ENCODE measurements at places on chromosomes 11 and 22.

- DNase-seq, result peak; percentile 58
Observed at GRCh38 chr22:22753526-22754267, 109.3 kb downstream of the GGTLC2 start.

- no peak for DNase-seq
Observed at GRCh38 chr11:74520316-74520715, 26.8 kb upstream of the LIPT2 start.

DNA sequence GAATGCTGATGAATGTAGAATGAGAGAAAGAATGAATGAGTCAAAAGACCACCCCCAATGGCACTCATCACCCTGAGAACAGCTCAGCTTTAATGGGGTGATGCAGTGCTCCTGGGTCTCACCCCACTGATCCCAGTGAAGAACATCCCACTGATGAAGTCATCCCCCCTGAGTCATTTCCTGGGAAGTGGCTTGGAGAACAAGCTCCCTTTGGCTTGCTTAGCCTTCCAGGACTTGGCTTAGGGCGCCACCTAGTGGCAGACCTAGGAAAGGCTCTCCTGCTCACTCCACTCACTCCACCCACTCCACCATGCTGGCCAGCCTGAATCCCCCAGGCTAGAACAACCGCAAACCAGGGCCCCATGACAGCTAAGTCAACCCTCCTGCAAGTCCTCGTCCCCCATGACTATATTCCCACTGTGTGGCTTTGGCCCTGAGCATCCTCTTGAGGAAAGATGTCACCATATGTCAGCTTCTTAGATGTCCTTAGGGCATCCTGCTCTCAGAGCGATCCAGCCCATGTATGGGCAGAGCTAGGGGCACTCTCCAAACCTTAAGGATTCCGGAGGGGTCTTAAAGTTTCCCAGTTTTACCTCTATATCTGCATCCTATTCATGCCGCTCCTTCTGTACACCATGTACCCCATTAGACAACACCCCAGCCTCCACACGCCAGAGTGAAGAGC lies 17.8 kb upstream of the TMPRSS13 start:
- DNase-seq, result peak; percentile 77

DNA sequence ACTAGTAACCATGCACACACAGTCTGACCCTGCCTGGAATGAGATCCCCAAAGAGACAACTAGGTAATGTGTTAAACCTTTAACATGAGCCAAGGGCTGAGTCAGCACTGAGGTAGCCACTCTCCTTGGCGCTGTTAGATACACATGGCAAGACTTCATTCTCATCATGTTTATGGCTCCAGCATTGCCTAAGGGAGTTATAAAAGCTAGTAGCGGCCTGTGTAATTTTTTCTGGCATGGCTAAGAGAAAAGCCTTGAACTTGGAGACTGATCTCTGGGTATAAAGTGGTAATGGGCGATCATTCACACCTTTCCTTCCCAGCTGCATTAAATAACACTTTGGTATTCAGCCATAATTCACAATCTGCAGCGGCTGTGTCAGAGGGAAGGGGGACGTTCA lies 779.7 kb upstream of the LRRC4C start:
- DNase-seq, result no peak

- DNase-seq, result no peak
Observed at GRCh38 chr11:105027678-105028077, 4.7 kb upstream of the CASP5 start.

GRCh38 chr22:32968746-32969145 lies 89.4 kb downstream of the SYN3 start:
- no peak for DNase-seq

DNA sequence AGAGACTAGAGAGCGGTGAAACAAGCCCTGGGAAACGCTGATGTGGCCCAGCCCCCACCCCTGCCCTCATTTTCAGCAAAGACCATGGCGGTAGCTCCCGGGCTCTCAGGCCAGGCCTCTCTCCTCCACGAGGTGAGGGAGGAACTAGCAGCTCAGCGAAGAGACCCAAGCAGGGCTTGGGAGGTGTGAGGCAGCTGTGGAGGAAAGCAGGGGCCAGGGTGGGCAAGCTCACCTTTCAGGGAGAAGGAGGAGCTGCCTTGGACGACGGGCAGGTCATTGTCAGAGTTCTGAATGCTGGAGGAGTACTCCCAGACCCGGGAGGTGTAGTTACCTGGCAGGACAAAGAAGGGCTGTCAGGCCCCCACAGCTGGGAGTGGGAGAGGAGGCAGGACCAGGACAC lies 19.9 kb downstream of the TRIM29 start:
- DNase-seq, result no peak

DNA sequence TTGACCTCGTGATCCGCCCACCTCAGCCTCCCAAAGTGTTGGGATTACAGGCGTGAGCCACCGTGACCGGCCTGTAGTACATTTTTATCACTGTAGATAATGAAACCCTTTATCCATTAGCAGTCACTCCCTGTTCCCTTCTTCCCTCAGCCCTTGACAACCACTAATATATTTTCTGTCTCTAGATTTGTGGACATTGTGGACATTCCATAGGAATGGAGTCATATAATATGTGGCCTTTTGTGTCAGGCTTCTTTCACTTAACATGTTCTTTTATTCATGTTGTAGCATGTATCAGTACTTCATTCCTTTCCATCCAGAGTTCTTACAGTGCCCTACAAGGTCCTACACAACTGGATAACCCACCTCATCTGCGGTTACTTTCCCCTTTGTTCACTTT lies 30.5 kb downstream of the RRM1 start:
- DNase-seq, result no peak

- DNase-seq, result peak; percentile 7
Observed at GRCh38 chr11:4626207-4627099, 10.8 kb upstream of the OR51D1 start.

DNA sequence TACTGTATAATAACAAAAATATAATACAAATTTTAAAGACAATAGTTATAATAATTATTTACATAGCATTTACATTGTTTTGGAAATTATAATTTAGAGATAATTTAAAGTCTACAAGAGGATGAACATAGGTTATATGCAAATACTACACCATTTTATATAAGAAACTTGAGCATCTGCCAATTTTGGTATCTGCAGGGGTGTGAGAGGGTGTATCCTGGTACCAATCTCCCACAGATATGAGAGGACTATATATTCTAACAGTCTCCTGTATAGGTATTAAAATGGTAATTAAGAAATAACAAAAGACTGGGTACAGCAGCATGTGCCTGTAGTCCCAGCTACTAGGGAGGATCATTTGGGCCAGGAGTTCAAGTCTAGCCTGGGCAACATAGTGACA lies 134.4 kb downstream of the APOL5 start:
- DNase-seq, result no peak

DNA sequence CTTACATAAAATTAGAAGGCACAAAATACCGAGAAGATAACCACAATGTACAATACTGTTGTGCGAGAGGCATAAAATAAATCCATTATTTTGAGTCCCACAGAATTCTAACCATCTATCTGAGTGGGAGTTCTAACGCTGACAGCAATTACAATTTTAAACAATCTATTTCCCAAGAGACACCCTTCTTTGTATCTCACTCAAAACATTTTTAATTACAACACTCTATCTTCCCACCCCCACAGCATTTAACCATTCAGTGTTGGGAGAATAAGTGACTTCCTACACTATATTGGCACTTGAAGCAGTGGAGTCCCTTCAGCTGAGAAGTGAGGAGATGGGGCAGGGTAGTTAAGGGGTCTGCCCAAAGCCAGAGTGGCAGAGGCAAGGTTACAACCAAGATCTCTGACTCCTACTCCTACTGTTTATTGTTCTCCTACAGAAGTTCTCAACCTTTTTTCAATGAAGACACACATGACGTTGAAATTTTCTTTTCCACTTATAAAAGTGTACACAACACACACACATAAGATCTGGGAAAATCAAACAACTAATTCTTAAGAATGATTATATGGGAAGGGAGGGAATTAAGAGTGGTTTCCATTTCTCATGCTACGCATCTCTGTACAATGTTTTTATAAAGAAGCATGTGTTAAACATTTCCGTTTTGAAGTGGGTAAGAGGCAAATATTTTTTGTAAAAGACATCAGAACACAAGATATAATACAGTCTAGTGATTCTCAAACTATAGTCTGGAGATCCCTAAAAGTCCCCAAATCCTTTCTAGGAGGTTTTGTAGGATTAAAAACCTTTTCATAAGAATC lies 10.9 kb downstream of the SLC25A17 start:
- DNase-seq, result no peak

DNA sequence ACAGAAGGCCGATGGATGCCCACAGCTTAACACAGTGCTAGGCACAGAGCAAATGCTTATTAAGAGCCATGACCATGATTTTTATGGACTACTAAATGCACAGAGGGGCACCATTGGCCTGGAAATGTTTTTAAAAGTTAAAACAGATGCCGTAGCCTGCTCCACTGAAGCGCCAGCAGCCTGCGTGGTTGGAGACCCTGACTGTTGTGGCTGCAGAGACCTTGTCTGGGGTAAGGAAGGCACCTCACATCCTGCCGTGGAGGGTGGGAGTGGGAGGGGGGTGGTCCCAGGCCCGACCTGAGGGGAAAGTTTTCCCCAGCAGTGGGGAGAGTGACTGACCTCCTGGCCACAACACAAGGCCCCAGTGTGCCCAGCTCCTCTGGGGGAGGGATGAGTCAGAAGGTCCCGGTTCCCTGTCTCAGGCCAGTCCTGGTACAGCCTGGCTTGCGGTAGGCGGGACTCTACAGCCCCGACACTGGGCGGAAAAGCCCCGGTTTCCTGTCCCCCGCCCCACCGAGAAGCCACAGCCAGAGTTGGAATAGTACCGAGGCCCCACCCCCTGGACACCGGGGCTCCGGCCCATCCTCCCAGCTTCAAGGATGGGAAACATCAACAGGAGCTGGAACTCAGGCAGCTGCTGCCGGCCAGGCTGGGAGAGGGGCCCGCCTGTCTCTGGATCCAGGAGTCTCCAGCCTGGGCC lies 7.0 kb downstream of the CHST1 start:
- no peak for DNase-seq

GRCh38 chr22:27609451-27609888 lies 192.1 kb downstream of the MN1 start:
- no peak for DNase-seq

DNA sequence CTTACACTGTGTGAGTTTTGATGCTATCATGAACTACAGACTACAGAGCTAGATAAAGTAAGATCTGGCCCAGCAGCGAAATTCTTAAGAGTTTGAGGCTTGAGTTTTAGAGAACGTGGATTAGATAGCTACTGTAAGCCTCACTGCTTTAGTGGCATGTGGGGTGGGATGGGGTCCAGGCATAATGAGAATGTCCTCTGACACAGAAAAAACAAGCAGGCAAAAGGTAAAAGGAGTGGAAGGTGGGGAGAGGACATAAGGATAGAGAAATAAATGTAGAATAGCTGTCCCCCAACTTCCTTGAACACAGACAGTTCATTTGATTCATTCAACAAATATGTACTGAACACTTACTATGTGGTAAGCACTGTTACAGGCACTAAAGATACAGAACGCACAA lies 324.5 kb upstream of the PITPNB start:
- DNase-seq, result no peak

DNA sequence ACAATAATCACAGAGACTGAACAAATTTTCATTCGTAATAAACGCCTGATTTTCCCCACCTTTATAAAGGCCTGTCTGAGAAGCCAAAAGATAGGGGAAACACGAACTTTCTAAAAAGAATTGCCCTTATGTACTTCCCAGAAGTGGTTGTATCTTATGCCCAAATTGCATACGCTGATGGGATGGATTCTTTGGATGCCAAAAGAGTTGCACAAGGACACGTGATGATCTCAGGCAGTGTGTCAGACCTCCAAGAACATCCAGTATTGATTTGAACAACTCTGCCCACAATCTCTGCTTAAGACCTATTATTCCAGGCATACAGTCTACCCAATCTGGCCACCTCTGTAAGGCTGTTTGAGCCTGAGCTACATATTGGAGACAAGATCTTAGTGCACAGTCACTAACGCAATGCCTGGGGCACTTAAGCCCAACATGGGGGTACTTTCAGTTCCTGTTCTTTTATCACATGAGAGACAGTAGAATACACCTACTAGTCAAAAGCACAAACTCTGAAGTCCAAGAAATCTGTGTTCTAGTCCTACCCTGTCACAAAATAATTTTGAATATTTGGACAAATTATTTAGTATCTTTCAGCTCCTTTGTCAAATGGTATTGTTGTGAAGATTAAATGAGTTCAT lies 38.9 kb downstream of the OR10A6 start:
- DNase-seq, result no peak

DNA sequence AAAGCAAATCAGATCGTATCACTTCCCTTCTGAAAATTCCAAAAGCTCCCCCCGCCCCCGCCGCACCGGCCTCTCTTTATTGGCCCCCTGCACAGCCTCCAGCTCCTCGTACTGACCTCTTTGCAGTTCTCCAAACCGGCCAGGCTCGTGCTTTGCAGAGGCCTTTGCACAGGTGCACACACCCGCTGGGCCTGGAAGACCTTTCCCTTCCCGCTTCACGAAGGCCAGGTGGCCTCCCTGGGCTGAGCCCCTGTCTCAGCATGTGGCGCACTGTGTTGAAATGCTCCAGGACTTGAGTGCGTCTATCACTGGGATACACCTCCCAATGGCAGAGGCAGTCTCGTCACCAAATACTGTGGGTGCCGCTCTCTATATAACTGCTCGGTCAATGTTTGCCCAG lies 13.2 kb upstream of the ADA2 start:
- no peak for DNase-seq

- DNase-seq, result no peak
Observed at GRCh38 chr11:65887723-65888162, 528 bp downstream of the FIBP start.
